ENCODE measurements at places on chromosomes 7 and 10.
A peak's percentile ranks its signal among the peaks of the same experiment; 100 is the strongest.

DNA sequence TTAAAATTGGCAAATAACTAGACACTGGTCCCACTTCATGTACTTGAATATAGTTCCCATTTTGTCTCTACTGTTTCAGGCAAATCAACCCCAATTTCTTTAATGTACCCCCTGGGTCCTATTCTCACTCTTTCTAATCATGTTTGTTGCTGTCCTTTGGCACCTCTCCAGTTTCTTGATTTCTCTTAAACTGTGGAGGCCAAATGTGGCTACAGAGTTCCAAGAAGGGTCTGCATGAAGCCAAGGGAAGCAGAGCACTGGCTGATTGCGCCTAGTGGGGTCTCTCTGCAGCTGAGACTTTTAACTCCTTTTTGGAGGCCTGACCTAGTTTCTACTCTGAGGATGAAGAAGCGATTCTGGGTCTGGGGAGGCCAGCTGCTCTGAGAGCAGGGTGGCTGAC is 6.7 kb upstream of the ADAM12 start:
- DNase-seq = no peak

- peak; percentile 24 for DNase-seq
Measured at GRCh38 chr7:47622946-47623640, 41.2 kb upstream of the TNS3 start.

GRCh38 chr10:14233566-14233965 is 97.2 kb downstream of the FRMD4A start:
- no peak for DNase-seq

- no peak for DNase-seq
Measured at GRCh38 chr7:28984631-28985030, 26.5 kb upstream of the TRIL start.

GRCh38 chr10:10804061-10804460 is 213.6 kb upstream of the CELF2 start:
- DNase-seq = no peak

- no peak for DNase-seq
Measured at GRCh38 chr7:132666071-132666773, 90.0 kb upstream of the PLXNA4 start.

- DNase-seq = no peak
Measured at GRCh38 chr10:129328546-129328945, 138.5 kb upstream of the MGMT start.

DNA sequence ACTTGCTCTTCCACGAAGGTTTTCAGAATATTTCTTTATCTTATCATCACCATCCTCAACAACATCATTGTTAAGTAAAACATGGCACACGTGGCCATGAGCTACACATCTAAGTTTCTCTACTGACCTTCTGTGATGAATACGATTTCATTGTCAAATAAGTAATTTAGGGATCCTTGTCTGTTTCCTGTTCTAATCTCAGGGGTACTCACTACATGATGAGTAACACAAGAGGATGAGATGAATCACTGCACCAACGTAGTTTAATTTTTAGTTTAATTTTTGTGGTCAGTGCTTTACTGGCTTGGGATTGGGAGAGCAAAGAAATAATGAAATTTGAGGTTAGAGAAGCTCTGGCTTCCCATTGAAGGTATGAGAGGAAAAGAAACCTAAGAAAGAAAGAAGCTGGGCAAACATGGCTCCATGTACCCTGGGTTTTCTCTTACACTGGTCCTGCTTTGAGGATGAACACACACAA is 461.9 kb upstream of the KLF6 start:
- DNase-seq = no peak

- no peak for DNase-seq
Measured at GRCh38 chr7:146791344-146792285, 675.0 kb downstream of the CNTNAP2 start.

DNA sequence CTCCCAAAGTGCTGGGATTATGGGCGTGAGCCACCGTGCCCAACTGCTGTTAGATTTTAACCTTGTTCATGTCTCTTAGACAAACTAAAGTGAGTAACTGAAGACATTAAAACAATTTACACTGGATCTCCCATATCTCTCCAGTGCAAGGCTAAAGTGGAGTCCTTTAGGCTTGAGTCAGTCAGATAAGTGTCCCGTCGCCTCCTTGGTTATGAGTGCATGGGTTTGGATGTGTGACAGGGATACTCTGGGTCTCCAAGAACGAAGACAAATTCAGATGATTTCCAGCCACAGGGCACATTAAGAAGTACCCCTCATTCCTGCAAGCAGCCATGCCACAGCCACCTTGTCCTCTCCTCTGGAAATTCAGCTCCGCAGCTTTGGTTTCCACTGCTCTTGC is 66.1 kb upstream of the PDZD8 start:
- no peak for DNase-seq

DNA sequence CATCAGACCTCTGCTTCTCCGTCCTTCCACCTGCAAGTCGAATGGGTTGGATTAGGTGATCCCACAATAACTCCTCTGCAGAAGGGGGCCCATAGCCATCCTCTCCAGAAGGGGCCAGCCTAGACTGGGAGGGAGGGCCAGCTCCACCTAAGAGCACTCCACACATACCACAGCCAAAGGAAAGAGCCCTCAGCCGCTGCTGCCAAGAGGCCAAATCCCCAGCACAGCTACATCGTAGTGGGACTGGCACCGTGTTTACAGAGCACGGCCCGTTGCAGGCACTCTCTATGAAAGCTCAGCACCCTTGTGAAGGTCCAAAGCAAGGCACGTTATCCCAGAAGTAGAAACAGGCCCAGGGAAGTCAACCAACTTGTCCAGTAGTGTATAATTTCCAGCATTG is 5.4 kb downstream of the KCNH2 start:
- no peak for DNase-seq

- no peak for DNase-seq
Measured at GRCh38 chr7:74344132-74344496, 54.9 kb downstream of the CLIP2 start.

DNA sequence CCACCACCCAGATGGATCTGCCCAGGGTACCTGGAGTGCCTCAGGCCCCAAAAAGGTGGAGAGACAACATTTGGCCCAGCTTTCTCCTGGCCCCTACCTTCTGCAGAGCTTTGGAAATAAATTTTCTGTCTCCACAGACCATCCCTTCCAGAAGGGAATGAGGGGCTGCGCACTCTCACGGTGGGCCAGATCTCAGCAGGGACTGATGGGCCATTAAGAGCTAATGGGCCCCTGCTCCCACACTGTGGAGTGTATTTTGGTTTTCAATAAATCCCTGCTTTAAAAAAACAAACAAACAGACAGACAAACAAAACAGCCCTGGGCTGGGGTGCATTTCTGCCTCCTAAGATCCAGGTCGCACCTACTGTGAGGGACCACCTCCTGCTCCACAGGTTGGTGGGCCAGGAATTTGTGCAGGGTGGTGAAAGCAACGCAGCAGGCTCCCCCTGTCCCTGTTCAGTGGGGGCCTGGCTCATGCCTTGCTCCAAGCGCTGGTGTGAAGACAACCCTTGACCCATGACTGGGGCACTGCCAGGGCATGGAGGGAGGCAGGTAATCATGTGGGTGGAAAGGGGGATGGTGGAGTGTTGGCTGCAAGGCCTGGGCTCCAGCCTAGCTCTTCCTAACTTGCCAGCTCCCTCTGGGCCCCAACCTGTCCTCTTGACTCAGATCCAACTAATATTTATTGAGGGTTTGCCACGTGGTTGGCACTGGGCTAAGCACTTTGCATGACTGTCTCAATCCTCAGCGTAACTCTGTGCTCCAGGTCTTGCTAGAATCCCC is 88.5 kb downstream of the COL13A1 start:
- DNase-seq = no peak

- no peak for DNase-seq
Measured at GRCh38 chr10:132707121-132707775, 78.7 kb downstream of the NKX6-2 start.

DNA sequence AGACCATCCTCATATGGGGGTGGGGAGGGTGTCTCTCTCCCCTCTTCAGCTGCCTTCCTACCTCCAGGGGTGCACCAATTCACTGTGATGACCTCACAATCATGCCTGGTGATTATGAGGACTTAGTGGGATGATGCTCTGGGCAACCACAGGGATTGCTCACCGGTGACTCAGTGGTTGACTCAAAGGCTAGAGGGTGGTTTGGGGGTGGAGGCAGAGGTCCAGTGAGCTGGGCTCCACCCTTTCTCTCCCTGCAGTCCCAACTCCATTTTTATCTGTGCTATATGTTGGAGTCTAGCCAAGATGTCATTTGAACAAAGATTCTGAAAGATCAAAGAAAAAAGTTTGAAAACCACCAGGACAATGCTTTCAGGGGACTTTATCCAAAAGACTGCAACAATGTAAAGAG is 286.9 kb downstream of the KCNMA1 start:
- no peak for DNase-seq
